ENCODE measurements at places on chromosomes 1 and 21.

GRCh38 chr1:64598100-64598571 lies 128.2 kb downstream of the CACHD1 start:
- DNase-seq, result peak; percentile 8

- DNase-seq, result no peak
Measured at GRCh38 chr1:44735992-44736391, 3.6 kb upstream of the KIF2C start.

DNA sequence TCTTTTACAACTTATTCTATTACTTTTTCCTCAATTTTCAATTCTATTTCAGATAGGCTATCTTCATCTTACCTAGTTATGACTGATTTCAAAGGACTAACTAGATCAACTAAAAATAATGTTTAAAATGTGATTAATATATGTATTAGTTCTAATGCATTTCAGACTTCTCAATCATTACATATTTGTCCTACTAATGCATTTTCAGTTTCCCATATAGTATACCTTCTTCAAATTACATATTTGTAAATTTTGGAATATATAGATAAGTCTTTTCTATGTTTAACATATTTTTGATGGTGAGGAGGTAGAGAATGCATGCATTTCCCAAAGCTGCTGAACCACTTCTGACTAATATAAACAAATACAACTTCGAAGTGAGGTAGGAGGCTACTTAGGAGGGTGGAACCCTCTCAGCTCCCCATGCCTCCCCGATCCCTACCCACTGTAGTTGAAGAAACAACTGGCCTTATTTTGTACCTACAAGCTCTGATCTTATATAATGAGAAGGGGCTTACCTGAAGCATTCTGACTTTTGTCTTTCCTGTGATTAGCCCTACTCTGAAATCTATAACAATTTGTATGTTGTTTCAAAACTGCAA lies 1.7 kb downstream of the TRMT1L start:
- DNase-seq, result peak; percentile 25

- no peak for DNase-seq
Measured at GRCh38 chr1:182415789-182416188, 15.3 kb upstream of the TEDDM1 start.

DNA sequence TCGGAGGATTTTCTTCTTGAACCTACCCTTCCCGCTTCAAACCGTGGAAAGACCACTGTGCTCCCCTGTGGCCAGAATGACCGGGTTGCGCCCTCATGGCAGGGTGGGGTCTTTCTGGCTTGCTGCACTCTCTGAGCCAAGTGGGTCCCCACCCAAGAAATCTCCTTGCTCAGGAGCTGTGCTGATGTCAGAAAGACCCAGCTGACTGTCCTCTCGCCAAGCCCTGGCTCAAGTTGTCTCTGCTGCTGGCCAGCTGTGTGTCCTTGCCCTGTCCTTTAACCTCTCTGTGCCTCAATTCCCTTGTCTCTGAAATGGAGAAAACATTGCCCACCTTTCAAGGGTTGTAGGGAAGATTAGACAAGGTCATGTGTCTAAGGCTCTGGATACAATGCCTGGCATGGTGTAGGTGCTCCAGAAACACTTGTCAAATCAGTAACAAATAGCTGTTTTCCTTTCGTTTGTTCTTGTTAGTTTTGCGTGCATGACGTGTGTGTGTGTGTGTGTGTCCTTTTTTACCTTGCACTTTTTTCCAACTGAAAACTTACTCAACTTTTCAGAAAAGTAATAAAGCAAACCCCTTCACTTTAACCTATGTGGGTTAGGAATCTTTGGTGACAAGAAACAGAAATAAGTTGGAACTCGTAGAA lies 41.1 kb upstream of the RPL11 start:
- no peak for DNase-seq

Data from OCI-M1 (cell line).